Vagina (tissue), 2 donors: ENCODE measurements at places on chromosomes 1 and 21.
A peak's percentile ranks its signal among the peaks of the same experiment; 100 is the strongest.

DNA sequence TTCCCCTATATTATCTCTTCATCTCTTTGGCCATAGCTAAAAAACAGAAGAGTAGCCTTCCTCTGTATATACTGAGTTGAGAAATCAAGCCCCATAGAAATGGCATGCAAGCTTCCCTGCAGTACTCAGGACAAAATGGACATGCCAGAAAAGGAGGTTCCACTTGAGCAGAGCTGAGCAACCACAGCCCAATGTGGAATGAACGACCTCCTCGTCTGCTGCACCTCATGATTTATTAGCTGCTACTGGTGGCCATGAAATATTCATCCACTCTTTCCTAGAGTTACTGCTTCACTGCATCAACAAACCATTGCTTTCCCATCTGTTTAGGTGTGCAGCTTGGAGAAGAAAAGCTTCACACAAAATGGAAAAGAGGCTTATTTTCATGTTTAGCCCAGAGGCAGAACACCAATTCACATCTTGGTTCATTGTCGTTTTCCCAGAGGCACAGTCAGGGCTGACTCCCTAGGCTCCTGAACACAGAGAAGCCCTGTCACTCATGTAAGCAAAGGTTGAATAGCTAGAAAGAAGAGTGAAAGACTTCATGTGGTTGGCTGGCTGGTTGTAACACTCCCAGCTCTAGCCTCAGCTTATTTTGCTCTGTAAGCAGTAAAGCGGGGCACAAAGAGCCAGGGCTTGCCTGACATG is 148.0 kb downstream of the TSEN15 start:
- DNase-seq: no peak

DNA sequence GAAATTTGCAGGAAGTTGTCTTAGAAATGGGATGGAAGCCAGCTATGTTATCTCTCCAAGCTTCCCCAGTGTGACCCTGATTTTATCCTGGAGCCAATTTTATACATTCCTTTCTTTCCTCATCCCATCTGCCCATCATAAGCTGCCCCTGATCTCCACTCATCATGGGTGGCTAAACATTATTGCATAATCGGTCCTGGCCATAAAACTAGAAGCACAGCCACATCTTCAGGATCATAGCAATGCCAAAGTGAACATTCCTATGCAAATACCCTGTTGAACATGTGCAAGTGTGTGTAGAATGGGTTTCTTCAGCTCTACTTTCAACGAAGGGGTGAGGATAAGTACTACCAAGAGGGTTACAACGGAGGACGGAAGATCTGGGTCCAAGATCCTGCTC is 50.6 kb upstream of the COG2 start:
- DNase-seq: no peak

DNA sequence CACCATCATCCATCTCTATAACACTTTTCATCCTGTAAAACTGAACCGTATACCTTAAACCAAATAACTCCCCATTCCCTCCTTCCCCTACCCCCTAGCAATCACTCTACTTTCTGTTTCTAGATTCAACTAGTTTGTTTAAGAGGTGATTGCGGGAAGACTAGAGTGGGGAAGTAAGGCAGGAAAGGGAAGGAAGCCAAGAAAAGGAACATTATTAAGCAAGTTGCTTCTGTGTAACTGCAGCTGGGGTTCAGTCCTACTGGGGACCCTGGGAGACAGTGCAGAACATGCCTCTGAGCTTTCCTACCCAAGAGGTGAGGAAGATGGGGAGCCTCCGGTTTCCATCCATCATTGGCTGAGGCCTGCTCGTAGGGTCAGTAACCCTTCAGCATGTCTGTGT is 28.9 kb upstream of the H3-3A start:
- DNase-seq: no peak

GRCh38 chr21:44052071-44052829 is 40.1 kb downstream of the TRAPPC10 start:
- no peak for DNase-seq

- no peak for DNase-seq
Observed at GRCh38 chr1:208278638-208279037, 34.5 kb upstream of the PLXNA2 start.

GRCh38 chr1:43947874-43948437 is 1.2 kb downstream of the IPO13 start:
- no peak for DNase-seq

GRCh38 chr1:61049850-61050540 is 32.4 kb upstream of the NFIA start:
- no peak for DNase-seq

GRCh38 chr21:42121794-42122193 is 50.7 kb downstream of the UMODL1 start:
- no peak for DNase-seq

- no peak for DNase-seq
Observed at GRCh38 chr1:203907901-203908300, 46.5 kb downstream of the SNRPE start.

GRCh38 chr1:44346878-44347277 is 8.2 kb downstream of the ERI3 start:
- no peak for DNase-seq

- DNase-seq: no peak
Observed at GRCh38 chr1:55150880-55151588, 64.1 kb downstream of the USP24 start.

- no peak for DNase-seq
Observed at GRCh38 chr1:230857822-230858221, 10.5 kb downstream of the C1orf198 start.

GRCh38 chr1:178490967-178491366 is 5.8 kb downstream of the CLEC20A start:
- DNase-seq: no peak

DNA sequence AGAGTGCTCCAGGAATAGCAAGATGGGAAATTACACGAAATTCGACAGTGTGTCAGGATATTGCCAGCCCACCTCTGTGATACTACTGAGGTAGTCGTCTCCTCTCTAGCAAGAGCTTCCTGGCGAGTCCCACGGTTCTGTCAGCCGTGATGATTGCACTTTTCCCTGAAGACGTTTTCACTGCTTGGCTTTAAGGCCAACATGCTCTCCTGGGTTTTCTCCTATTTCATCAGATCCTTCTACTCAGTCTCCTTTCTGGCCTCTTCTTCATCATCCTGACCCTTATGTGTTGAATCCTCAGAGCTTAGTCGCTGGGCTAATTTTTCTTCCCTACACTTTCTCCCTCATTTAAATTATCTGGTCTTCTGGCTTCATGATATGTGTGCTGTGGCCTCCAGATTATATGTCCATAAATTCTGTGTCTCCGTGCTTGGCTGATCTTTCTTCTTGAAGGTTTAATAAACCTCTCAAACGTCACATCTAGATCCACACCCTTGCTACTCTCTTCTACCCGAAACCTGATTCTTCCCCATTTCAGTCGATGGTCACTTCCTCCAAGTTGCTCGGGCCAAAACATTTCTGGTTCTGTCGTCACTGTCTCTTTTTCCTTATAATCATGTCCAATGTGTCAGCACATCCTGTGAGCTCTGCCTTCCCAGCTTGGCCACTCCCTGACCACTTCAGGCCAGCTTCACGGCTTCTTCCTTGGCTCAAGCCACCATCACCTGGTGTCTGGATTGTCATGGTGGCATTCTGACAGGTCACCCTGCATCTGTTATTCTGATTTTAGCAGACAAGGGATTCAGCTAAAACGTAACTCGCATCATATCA is 12.2 kb downstream of the OR2B11 start:
- DNase-seq: peak; percentile 85

DNA sequence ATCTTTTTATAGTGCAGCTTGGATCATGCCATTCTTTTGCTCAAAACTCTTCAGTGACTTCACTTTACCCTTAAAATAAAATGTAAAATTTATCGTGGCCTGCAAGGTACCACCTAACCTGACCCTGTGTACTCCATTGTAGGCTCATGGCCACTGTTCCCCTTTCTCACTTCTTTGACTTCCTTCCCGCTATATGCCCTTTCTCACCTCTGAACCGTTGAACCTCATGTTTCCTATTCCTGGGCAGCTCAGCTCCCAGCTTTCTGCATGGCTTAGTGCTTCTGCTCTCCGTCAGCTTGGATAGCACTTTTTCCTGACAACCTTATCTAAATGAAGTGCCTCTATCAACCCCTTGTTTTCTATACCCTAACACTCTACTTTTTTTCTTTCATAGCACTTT is 61.1 kb upstream of the GPR25 start:
- DNase-seq: no peak

DNA sequence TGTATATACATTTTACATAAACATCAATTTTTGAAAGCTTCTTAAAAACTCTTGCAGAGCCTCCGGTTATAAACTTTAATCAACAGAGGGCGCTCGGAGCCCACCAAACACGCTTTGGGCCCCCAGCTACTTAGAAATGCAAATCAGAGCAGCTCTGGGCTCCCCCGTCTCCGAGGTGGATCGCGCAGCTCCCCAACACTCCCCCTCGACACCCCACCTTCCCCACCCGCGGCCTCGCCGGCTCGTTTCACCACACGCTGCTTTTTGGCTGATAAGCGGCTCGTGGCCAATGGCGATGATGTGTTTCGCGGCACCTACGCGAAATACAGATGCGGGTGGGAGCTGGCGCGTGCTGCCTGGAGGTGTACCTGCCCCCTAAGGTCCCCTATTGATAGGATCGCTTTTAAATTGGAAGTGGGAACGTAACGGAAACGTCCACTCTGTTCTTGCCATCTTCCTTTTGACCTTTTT is 1.7 kb upstream of the KIF26B start:
- DNase-seq: no peak

- no peak for DNase-seq
Observed at GRCh38 chr1:118660769-118661168, 327.4 kb downstream of the TBX15 start.

- no peak for DNase-seq
Observed at GRCh38 chr1:8169364-8170058, 143.4 kb upstream of the ERRFI1 start.

GRCh38 chr21:36386031-36386642 is 945 bp downstream of the CHAF1B start:
- no peak for DNase-seq
